ENCODE measurements at places on chromosomes 2 and 18.

- no peak for DNase-seq
Observed at GRCh38 chr18:14999085-14999975, 251.4 kb downstream of the ANKRD30B start.

DNA sequence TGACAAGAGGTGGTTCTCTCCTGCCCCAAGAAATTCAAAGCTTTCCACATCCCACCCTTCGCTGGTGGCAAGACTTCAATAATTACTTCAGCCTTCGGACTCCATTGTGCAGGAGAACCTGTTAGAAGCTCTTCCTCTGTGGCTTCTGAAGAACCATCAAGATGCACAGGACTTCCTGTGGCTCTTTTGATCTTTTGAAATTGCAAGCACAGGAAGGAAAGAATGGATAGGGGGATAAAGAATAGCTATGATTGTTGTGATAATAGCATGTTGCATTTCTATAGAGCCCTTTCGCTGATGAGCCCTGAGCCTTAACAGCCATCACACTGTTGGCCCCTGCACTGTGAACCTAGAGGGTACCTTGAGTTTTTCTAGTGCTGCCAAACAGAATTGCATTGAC lies 7.4 kb downstream of the EPAS1 start:
- DNase-seq, result no peak

DNA sequence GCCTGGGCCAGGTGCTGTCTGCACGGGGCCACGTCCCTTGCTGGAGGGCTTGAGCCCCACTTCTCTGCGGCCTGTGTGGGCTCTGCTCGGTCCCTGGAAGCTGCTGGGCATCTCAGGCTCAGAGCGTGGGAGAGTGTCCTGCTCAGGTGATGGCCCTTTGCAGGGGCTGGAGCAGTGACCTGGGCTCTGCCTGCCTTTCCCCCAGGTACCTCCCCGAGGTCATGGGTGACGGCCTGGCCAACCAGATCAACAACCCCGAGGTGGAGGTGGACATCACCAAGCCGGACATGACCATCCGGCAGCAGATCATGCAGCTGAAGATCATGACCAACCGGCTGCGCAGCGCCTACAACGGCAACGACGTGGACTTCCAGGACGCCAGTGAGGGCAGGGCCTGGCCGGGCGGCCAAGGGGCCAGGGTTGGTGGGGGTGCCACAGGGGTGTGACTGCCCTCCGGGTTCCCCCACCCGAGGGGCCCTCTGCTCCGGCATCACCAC lies 29.9 kb downstream of the GPC1 start:
- no peak for DNase-seq

- DNase-seq, result no peak
Observed at GRCh38 chr18:13455471-13455870, 236.9 kb downstream of the LDLRAD4 start.

DNA sequence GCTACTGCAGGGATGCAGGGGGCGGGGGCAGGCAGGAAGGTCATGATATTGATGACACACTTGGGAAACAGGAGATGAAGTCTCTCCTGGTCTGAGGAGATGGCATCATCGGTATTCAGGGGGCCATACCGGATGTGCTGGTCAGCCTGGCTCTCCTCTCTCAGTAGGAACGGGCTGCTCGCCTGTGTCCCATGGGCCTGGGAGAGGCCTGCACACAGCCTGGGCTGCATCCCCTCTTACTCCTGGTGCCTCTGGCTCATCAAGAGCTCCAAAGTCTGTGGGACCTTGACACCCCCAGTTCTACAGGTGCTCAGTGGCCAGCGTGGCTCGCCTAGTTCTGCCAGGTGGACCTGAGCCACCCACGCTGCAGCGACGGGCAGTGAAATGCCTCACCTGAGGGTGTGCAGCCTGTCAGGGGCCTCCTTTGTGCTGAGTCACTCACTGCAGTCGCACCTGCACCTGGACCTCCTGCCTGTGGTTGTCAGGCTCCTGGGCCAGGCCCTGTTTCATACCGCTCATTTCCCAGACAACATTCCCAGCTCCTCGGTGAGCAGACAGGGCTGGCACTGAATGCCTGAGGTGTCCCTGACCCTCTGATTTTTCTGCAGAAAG lies 18.6 kb upstream of the CNDP1 start:
- no peak for DNase-seq

DNA sequence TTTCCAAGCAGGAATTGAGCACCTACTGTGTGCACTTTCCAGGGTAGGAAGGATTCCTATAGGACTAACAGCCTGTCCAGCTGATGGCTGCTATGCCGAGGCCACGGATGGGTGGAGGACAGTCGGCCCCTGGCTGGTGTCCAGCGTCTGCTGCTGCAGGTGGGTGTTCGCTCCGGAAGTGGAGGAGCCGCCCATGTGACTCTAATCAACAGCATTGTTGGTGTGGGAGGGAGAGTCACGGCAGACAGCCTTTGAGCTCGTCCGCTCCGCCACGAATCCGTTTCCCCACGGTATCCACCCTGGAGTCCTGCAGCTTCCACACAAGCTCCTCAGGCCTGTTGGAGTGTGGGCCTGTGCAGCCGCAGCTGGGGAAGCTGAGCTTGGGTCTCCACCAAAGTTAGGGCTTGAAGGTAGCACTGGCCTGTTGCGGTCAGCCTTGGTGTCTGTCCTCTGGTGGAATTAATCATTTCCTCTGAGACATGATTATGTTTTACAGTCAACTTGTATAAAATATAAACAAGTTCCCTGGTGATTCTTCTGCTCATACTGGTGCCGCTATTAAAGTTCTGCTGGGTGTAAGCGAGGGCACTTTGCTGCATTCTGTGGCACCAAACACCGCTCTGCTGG lies 185.9 kb upstream of the TPO start:
- peak; percentile 61 for DNase-seq

DNA sequence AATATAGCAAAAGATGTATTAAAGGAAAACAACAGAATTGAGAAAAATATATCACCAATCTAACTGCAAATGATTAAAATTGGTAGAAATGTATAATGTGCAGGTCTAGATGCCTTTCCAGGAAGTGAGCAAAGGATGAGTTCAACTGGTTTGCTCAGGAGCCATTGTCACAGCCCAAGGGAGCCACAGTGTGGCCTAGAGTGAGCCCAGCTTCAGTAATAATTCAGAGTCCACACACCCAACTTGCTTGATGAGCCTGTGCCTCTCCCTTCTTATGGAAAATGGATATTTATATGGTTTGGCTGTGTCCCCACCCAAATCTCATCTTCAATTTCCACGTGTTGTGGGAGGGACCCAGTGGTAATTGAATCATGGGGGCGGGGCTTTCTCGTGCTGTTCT lies 92.2 kb upstream of the ASAP2 start:
- DNase-seq, result no peak

DNA sequence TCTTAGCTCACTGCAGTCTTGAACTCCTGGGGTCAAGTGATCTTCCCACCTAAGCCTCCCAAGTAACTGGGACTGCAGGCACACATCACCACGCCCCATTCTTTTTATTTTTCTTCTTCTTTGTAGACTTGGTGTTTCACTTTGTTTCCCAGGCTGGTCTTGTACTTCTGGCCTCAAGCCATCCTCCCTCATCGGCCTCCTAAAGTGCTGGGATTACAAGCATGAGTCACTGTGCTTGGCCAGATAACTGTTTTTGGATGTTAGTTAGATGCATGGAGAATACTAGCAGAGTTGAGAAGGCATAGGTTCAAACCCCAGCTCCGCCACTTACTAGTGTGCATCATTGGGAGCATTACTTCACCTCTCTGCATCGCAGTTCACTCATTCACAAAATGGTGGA lies 88.3 kb downstream of the TXNL1 start:
- no peak for DNase-seq

DNA sequence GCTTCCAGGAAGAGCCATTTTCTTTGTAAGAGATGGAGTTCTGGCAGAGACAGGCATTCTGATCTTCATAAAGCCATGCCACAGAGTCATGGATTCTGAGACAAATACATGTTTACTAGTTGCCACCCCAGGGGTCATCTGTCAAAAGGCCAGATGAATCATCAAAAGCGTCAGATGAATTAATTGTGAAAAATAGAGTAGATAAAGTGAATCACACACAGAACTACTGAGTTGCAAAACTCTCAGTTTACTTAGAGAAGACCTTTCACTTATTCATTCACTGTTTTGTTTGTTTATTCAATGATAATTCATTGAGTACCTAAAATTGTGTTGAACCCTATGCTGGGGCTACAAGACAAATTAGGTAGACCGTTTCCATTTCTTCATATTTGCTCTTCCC lies 157.7 kb upstream of the SERPINE2 start:
- no peak for DNase-seq

DNA sequence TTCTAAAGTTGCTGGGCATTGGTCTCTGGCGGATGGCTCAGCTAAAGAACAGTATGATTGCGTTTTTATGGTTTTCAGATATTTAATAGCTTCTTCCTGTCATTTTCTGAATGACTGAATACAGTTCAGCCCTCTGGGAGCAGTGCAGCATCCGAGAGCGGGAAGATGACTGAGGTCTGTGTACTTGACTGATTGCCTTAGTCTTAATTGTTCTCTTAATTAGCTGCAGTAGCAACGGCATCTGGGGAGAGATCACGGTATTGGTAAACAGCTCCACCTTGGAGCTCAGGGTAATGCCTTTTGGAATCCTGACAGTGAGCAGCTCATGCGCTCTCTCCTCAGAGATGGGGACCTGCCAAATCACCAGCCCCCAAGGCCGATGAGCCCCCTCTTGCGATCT lies 481.4 kb upstream of the SPRED2 start:
- DNase-seq, result peak; percentile 5

DNA sequence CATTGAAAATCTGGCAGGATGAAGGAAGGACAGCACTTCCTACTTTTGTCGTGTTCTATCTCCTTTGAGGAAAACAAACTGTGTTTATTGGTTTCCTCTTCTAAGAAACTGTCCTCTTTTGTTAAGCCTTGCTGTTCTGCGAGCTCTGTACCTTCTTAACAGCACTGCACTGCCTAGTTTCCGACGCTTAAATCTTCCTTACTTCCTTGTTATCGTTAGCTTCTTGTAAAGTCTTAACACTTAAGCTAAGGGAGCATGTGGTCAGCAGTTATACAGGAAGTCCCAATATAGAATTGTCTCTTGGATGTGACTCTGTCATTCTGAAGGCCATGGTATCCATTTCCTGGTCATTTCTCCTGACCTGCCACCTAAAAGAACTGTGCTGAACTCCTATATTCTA lies 552.8 kb upstream of the NRP2 start:
- DNase-seq, result no peak

Data from NCI-H2081 (cell line).